Stimulated activated CD8-positive, alpha-beta memory T cell treated with anti-CD3 and anti-CD28 coated beads, Interleukin-15, amount 100 ng/mL, for 48 hours (primary cell): ENCODE measurements at places on chromosomes 6 and 20.
A peak's percentile ranks its signal among the peaks of the same experiment; 100 is the strongest.

DNA sequence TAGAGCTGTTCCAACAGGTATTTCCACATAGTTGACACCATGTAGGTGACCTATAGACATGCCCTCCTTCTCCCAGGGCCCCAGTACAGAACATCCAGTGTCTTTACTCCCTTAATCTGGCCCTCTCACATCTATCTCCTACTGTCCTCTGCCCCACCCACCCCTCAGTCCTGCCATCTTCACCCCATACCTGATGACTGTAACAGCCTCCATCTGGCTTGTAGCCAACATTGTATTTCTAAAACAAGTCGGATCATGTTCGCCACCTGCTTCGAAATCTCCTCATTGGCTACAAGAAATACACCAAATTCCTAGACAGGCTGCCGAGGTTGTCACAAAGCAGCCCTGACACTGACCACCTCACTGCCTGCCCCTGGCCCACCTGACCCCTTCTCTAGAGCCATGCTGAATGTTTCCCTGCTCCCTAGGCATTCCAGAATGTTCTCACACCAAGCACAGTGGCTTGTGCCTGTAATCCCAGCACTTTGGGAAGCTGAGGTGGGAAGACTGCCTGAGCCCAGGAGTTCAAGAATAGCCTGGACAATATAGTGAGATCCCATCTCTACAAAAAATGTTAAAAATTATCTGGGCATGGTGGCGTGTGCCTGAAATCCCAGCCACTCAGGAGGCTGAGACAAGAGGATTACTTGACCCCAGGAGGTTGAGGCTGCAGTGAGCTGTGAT lies 6.0 kb downstream of the ZC3H12D start:
- no peak for DNase-seq

- DNase-seq = no peak
Measured at GRCh38 chr6:68680264-68680663, 45.2 kb downstream of the ADGRB3 start.

GRCh38 chr6:109897025-109897424 lies 81.1 kb upstream of the GPR6 start:
- DNase-seq = no peak

- no peak for DNase-seq
Measured at GRCh38 chr6:14026831-14027539, 90.6 kb upstream of the CD83 start.

DNA sequence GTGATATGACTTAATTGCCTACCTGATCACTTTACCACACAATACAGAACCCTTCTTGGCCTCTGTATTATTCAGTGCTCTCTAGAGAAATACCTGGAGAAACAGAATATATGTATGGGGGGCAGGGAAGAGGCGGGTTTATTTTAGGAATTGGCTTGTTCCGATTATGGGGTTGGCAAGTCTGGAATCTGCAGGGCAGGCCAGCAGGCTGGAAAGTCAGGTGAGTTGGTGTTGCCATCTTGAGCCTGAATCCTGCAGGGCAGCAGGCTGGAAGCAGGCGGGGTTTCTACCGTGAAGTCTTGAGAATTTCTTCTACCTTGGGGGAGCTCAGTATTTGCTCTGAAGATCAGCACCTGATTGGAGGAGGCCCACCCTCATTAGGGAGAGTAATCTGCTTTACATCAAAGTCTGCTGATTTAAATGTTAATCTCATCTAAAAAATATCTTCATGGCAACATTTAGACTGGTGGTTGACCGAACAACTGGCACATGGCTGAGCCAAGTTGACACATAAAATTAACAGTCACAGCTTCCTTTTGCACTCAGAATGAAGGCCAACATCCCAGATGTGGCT lies 193.9 kb downstream of the ZDHHC14 start:
- no peak for DNase-seq

DNA sequence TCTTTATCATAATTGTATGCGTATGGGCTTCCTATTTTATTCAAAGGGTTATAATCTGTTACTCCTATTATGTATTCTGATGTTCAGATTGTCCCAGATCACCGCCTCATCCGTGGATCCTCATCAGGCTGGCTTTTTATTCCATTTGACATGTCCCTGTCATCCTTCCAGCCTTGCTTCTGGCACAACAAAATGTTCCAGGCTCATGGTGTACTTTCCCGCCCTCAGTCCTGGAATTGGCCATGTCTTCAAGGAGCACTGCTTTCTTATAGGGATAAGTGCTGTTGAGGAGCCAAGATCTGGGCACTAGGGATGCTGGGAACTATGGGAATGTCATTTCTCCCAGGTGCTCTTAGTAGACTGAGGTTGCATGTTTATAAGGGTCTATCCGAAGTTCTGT lies 207.8 kb downstream of the JARID2 start:
- DNase-seq = no peak

GRCh38 chr20:62827311-62828038 lies 10.6 kb downstream of the COL9A3 start:
- DNase-seq = no peak

GRCh38 chr6:44446626-44447300 lies 59.3 kb downstream of the CDC5L start:
- DNase-seq = no peak

DNA sequence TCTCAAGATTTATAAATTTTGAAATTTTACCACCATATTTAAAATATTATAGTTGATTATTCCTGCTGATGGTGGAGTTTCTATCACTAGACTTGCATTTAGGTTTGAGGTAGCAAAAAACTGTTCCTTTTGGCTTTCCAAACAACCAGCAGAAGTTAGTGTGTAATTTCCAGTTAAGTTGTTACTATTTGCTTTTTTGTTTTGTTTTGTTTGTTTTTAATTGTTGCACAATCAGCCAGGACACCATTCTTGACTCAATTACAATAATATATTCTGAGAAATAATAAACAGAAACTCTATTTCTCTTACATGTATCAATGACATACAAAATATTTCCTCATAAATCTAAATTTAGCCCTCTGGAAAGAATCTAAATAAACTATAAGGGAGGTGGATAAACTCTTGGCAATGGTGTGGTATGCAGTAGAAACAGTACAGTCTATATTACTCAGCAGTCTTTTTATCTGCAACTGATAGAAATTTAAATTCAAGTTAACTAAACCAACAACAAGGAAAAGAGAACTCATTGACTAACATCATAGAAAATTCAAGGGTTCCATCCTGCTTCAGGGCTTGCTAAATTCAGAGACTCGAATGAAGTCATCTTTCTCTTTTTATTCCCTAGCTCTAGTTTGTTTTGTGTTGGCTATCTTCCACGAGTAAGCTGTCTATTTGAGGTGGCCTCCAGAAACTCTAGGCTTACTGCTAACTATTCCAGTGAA lies 19.4 kb upstream of the COL19A1 start:
- no peak for DNase-seq

GRCh38 chr6:146916435-146917025 lies 287.7 kb upstream of the STXBP5 start:
- no peak for DNase-seq

- DNase-seq = no peak
Measured at GRCh38 chr6:152135755-152136448, 328.4 kb downstream of the ESR1 start.

DNA sequence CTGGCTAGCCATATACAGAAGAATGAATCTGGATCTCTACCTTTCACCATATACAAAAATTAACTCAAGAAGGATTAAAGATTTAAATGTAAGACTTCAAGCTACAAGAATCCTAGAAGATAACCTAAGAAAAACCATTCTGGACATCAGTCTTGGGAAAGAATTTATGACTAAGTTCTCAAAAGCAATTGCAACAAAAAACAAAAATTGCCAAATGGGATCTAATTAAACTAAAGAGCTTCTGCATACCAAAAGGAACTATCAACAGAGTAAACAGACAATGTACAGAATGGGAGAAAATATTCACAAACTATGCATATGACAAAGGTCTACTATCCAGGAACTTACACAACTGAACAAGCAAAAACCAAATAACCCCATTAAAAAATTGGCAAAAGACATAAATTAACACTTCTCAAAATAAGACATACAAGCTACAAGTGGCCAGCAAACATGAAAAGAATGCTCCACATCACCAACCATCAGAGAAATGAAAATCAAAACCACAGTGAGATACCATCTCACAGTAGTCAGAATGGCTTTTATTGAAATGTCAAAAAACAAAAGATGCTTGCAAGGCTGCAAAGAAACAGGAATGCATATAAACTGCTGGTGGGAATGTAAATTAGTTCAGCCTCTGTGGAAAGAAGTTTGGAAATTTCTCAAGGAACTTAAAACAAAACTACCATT lies 66.8 kb upstream of the RSPO3 start:
- DNase-seq = no peak

DNA sequence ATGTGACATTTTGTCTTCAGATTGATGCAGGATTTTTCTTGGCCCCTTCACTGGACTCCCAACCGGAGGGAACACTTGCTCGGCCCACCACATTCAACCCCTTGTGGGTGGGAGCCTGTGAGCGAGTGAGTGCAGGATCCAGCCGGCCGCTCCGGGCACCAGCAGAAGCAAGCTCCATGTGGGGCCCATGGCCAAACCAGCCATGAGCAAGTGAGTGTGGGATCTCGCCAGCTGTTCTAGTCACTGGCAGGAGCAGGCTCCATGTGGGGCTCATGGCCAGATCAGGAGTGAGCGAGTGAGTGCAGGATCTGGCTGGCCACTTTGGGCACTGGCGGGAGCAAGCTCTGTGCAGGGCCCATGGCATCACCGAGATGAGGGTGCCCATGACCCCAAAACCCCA lies 42.6 kb downstream of the OSTM1 start:
- no peak for DNase-seq

GRCh38 chr20:19952392-19952791 lies 64.8 kb upstream of the NAA20 start:
- no peak for DNase-seq

DNA sequence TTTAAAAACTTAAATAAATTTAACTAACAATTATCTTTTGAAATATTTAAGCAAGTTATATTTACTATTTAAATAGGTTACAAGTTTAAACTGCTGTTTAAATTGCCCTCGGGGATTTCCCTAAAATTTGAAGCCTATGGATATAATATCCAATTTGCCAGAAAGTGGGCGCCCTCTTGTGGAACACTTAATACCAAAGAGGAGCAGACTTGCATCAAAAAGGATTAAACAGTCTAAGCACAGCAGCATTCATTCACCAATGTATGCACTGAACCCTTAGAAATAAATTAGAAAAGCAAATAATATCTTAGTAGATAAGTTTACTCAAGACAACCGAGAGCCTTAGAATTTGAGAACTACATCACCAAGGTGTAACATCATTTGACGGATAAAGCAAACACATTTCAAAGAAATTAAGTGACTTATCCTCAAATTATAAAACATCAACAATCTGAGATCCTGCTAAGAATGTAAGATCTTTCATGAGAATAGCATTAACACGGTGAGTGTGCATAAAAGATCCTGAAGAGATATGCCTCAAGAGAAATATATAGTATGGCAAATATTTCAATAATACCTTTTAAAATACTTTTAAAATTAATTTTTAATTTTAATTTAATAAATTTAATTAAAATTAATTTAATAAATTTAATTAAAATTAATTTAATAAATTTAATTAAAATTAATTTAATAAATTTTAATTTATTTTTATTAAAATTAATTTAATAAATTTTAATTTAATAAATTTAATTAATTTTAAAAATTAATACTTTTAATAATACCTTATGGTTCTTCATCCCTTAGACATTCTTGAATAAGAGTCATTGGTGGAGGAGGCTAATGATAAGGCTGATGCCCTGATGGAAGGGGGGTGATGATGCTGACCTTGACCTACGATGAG lies 11.5 kb upstream of the MEP1A start:
- no peak for DNase-seq

DNA sequence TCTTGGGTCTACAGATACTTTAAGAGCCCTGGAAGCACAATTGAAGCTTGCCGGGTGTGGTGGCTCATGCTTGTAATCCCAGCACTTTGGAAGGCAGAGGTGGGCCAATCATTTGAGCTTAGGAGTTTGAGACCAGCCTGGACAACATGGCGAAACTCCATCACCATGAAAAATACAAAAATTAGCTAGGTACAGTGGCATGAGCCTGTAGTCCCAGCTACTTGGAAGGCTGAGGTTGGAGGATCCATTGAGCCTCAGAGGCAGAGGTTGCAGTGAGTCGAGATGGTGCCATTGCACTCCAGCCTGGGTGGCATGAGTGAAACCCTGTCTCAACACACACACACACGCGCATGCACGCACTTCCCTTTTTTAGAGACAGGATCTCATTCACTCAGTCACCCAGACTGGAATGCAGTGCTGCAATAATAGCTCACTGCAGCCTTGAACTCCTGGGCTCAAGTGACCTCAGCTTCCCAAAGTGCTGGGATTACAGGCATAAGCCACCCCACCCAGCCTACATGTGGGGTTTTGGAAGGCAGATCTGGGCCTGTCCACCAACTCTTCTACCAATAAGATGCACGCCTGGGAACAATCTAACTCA lies 182.5 kb upstream of the JARID2 start:
- DNase-seq = no peak

DNA sequence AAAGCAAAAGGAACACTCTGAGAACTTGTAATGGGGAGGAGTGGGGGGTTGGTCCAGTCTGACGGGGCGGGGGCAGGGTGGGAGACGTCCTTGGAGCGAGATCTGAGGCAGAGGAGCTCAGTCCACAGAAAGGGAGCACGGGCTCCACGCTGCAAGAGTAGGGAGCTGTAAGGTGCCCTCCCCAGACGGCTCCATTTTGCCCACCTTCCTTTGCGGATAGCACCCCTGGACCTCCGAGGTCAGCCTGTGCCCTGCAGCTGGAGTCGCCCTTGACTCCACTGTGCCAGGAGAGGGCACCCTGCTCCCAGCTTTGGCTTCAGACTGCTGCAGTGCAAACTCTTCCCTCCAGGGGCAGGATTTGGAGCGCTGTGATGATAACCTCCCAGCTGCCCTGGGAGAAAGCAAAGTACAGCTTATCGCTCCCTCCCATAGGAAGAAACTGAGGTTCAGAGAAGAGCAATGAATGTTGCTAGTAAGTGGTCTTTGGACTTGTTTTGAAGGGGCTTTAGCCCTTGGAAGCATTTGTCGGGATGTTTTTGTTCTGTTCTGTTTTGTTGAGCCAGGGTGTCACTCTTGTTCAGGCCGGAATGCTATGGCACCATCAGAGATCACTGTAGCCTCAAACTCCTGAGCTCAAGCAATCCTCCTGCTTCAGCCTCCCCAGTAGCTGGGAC lies 9.5 kb upstream of the AHCY start:
- peak; percentile 79 for DNase-seq

- DNase-seq = no peak
Measured at GRCh38 chr6:73250016-73250415, 13.0 kb downstream of the KHDC1 start.

- DNase-seq = no peak
Measured at GRCh38 chr20:7361321-7361720, 578.9 kb downstream of the HAO1 start.

DNA sequence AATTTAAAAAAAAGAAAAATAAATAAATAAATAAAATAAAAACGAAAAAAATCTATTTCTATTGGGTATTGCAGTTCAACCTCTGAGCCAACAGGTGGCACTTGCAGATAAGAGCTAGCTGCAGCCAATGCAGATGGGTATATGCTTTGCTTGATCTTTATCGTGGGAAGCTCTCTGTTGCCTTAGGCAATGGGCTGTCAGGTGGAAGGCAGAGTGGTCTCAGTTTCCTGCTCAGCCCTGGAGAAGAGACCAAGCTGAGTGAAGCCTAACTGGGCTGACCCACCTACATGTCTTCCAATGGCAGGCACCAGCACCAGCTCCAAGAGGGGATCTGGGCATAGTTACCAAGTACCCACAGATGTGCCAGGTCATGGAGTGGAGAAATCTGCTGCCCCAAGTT lies 95.0 kb downstream of the AK9 start:
- DNase-seq = no peak
